ENCODE measurements at places on chromosomes 5 and 9.

- no peak for DNase-seq
These were observed 139.6 kb upstream of the PHYKPL start for GRCh38 chr5:178372142-178372571.

DNA sequence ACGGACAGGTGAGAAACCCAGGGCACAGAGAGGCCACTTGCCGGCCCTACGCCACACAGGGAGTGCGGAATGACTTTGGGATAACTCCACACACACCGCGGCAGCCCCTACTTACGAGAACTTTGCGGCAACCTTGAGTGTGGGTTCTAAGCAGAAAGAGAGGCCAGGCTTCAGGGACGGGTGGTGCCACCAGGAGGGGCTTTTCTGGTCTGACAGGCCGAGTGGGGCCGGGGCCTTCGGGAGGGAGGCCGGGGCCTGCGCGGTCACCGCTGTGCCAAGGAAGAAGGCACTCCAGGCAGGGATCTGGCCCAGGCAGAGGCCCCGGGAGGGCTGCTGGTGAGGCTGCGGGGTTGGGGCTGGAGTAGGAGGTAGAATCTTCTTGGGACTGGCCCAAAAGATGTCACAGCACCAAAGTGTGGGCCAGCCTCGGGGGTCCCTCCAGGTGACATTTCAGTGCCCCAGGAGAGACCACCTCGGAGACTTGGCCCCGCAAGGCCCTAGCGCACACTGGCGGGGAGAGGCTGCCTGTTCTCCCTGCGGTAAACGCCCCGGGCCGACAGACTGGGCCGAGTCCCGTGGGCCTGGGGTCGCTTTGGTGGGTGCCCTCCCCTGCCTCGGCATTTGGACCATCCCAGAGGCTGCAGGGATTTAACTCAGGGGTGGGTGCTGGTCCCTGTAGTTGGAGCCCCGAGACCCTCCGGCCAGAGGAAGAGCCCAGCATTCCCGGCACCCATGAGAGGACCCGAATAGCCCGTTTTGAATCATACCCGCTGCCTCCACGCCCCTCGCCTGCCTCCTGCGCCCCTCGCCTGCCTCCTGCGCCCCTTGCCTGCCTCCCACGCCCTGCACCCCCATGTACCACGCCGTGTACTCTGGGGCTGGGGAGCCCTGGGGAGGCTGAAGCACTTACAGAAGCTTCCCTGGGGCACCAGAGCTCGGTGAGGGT, 9.0 kb upstream of the RNU6ATAC start:
- no peak for DNase-seq

GRCh38 chr9:118883411-118883810, 485.8 kb downstream of the BRINP1 start:
- DNase-seq: no peak

- no peak for DNase-seq
These were observed 45.8 kb downstream of the LRRTM2 start for GRCh38 chr5:138829341-138829740.

- no peak for DNase-seq
These were observed 45.5 kb downstream of the PUM3 start for GRCh38 chr9:2798423-2798822.

DNA sequence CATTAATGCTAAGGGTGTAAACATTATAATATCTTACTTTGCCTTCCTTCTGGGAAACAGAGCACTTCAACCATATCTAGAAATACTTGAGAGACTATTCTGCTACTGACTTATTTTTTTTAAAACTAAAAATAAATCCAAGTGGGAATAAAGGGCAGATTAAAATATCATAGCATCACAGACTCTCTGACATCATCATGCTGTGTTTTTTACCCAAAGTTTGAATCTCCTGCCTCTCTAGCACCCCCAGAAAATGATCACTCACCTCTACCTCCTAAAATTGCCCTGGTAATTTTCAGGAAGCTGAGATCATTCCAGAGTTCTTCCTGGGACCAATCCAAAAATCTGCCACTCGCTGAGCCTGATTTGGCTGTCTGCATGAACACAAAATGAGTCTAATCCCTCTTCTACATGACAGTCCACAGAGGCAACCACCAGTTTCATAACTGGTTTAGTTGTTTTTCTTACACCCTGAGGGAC, 813.8 kb upstream of the DMAC1 start:
- no peak for DNase-seq

GRCh38 chr9:105073147-105073546, 145.2 kb upstream of the ABCA1 start:
- no peak for DNase-seq

GRCh38 chr9:127707766-127708165, 978 bp downstream of the CFAP157 start:
- DNase-seq: no peak

All from astrocyte of the cerebellum (primary cell).